ENCODE measurements at places on chromosomes 5 and 9. TPM values are rescaled to one million over a fixed set of nuclear protein-coding genes. Genes with fewer than 3 reads are reported as not detected.

Gene CDX1
- total RNA-seq: not detected

Gene FCN2
- not detected for total RNA-seq

Gene KIF4B
- total RNA-seq: 0.33 TPM

Gene NXNL2
- total RNA-seq: not detected

Gene TLE4
- total RNA-seq: 41.9 TPM

Gene HNRNPK
- 683 TPM for total RNA-seq

Measured in vein endothelial cell (primary cell).